AG04449 (cell line): ENCODE measurements at places on chromosomes 4 and X.
A peak's percentile ranks its signal among the peaks of the same experiment; 100 is the strongest.

- DNase-seq: no peak
Measured at GRCh38 chr4:186689476-186689875, 34.2 kb downstream of the FAT1 start.

DNA sequence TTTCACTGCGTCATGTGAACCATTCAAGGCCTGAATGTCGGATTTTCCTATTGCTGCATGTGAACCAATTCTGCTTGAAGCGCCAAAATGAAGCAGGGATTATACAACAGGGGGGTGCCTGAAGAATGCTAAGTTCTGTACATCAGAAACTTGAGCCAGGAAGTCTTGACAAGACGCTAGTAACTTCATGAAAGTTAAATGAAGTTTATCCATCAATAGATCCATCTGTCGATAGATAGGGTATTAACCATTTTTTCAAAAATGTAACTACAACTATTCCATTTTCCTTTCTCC, 590 bp upstream of the NAF1 start:
- no peak for DNase-seq

- no peak for DNase-seq
Measured at GRCh38 chrX:1596676-1597344, 5.4 kb downstream of the AKAP17A start.

- no peak for DNase-seq
Measured at GRCh38 chr4:835148-836002, 9.4 kb upstream of the CPLX1 start.

DNA sequence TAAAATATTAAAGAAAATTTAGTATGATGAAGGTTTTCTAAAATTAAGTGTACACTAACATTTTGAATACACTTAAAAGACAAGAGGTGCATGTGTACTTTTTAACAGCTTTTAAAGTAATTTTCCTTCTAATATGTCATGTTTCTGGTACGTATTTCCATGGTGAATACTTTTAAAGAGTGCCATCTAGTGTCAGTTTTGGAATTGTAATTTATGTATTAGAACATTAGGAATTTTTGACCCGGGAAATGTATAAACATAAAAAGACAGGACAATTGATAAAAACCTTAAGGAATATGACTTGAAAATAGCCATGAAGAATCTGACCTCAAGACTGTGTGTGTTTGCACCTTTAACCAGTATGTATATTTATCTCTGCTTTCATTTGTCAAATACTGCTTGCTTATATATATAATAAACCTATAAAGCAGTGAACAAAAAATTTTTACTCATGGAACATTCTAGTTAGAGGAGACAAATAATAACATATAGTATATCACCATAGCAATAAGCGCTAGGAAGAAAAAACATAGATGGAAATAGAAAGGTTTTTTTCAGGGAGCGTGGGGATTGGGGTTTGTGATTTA, 7.2 kb downstream of the GSTCD start:
- no peak for DNase-seq

- no peak for DNase-seq
Measured at GRCh38 chr4:52241916-52242315, 190.8 kb downstream of the SPATA18 start.

GRCh38 chrX:114582698-114583395, 1.0 kb upstream of the HTR2C start:
- DNase-seq: no peak

GRCh38 chr4:4582653-4583052, 40.8 kb upstream of the STX18 start:
- DNase-seq: no peak

DNA sequence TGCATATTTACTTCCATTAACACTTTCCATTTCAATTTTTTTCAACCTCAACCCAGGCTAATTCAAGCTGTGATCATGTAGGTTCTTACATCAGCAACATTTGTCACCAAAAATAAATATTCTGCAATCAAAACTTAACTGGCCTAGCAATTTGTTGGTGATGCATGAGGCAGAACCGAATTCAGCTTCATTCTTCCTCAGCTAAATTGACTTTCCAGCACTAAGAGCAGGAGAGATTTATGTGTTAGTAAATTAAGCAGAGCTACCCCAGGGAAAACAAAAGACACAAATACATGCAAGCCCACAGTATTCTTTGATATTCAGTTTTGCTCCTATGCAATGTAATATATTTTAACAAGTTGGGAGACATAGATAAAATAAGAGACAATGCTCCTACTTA, 208.7 kb upstream of the NDST3 start:
- DNase-seq: no peak

GRCh38 chr4:101125045-101125942, 222.0 kb downstream of the PPP3CA start:
- DNase-seq: no peak

GRCh38 chrX:53558646-53559045, 124.5 kb upstream of the HSD17B10 start:
- DNase-seq: no peak

DNA sequence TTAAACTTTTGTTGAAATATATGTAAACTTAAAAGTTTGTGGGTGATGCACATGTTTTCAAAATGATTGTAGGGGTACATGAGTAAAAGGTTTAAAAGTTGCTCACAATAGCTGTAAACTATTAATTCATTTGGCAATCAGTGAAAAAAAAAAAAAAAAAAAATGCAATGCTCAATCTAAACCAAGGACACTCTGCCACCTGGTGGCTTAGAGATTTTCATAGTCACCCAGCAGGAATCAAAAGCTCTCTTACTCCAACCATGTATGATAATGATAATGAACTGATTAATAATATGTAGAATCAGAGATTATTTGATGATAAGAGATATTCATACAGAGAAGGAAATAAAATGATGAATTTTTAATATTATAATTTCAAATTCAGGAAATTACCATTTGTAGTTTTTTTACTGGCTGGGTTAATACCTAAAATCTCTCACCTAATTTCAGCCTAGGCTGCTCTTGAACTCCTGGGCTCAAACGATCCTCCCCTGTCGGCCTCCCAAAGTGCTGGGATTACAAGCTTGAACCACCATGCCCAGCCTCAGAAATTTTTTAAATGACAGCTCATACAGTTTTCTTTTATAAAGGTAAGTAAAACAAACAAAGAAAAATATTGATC, 46.9 kb upstream of the SLC25A4 start:
- no peak for DNase-seq

- DNase-seq: no peak
Measured at GRCh38 chr4:5976431-5976830, 41.8 kb downstream of the C4orf50 start.

DNA sequence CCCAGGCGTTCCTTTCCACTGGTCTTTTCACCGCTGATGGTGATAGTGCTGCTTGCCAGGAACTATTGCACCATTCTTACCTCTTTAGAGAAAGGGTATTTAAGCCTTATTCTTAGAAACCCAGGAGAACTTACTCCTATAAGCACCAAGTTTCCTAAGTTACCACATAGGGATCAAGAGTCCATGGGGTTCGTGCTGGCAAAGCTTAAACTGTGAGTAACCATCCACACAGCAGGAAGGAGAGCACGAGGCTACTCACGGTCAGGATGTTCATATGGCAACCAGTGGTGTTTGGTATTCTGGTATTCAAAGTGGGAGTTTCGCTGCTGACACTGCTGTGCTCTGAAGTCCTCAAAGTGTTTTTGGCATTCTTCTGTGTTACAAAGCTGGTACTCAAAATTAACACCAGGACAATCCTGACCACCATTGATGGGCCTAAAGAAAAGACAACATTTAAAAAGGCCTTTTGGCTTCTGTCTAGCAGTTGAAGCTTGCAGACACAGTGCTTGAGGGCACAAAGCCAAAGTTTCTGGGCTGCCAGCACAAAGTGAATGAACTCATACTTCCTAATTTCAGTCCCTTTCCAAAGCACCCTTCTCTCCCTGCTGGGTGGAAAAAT, 256.9 kb downstream of the ADAMTS3 start:
- DNase-seq: peak; percentile 81

DNA sequence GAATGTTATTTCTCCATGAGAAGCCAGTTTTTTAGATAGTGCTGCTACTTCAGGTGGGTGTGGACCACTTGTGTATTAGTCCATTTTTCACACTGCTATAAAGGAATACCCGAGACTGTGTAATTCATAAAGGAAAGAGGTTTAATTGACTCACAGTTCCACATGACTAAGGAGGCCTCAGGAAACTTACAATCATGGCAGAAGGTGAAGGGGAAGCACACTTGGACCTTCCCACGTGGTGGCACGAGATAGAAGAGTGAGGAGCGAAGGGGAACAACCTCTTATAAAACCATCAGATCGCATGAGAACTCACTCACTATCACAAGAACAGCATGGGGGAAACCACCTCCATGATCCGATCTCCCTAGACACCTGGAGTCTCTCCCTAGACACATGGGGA, 3.4 kb upstream of the PPID start:
- DNase-seq: no peak

GRCh38 chr4:13047591-13047990, 436.5 kb downstream of the RAB28 start:
- no peak for DNase-seq

- DNase-seq: no peak
Measured at GRCh38 chrX:96692454-96692853, 7.8 kb downstream of the DIAPH2 start.

DNA sequence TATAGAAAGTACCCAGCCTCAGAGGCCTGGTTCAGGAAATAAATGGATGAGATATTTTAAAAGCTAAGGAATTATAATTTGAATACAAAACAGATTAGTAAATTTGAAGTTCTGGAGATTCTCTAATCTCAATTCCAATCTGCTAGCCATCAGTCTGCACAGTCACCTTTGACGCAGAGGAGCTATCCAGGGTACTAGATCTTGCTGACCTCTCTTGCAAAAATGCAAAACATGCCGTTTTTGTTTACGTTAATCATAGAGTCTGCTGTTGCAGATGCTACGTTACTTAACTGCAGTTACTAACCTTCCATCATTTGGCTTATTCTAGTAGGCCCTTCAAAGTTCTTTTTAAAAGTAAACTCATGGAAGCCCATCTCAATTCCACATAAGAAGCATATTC, 10.4 kb downstream of the CCSER1 start:
- no peak for DNase-seq

DNA sequence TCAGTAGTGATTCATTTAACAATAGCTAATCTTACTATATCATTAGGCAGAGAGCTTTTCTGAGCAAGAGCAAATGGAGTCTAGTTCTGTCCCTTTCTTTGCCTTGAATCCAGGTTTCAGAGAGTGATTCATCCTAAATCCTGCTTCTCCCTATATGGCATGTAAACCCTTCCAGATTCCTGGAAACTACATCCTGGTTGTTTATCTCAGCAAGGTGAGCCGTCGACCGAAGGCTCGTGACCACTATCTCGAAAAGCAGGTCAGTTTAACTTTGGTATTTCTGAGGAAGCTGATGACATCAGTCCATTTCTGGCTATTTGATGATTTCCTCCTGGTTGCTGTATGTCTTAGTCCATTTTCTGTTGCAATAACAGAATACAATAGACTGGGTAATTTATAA, 40.7 kb upstream of the ERVMER34-1 start:
- DNase-seq: no peak
